NK-92 treated with Interleukin-12 subunit alpha and Interleukin-12 subunit beta, amount 100 ng/mL, for 24 hours (cell line): ENCODE measurements at places on chromosomes 16 and 17.

- DNase-seq: no peak
These were observed 183.7 kb downstream of the FOXL1 start for GRCh38 chr16:86762095-86762494.

DNA sequence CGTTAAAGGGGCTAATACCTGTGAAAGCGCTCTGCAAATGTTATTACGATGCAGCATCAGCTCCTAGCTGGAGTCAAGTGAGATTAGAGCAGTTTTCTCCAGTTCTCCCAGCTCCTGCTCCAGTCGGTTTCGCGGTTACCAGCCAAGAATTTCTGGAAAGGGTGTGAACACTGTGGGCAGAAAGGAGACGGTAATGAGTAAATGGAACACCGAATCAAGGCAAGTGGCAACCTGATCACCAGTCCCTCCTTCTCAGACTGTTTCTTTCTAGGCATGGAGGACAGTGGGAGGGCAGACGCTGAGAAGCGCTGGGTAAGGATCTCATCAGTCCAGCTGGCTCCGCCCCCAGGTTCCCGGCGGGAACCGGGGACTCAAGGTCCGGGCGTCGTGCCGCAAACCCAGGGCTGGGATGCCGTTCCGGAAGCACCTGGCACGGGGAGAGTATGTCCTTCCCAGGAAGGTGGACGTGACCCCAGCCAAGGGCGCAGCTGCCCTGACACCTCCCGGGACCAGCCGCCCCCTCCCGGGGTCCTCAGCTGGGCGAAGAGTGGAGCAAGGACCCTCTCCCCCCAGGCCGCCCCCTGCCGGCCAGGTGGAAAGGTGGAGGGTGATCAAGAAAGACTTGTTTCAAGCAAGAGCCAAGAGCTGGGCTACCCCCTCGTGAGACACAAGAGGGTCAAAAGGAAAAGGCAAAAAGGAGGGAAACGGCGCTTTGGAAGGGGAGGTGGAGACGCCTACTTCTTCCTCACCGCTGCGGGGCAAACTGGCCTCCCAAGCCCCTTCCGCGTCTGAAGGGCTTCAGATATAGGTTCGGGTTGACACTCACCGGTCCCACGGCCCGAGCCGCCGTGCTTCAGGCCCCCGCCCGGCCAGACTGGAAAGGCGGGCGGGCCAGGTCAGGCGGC, 481 bp downstream of the MYO19 start:
- peak; percentile 42 for DNase-seq

DNA sequence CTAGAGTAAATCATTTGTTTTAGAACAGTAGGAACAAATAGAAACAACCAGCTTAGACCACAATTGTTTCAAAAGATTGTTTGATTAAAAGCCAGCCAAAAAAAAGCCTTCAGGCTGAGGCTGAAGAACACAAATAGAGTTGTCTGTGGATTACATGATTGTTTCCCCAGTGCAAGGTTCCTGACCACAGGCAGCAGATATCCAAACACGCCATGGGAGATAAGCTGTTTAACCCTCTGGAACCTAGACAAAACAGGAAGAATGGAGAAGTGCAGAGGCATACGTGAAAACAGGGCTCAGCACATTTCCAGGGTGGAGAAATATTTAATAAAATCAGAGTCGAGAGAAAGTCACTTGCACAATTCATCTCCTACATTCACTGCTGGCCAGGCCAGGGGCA, 21.0 kb downstream of the ATPAF2 start:
- DNase-seq: no peak

DNA sequence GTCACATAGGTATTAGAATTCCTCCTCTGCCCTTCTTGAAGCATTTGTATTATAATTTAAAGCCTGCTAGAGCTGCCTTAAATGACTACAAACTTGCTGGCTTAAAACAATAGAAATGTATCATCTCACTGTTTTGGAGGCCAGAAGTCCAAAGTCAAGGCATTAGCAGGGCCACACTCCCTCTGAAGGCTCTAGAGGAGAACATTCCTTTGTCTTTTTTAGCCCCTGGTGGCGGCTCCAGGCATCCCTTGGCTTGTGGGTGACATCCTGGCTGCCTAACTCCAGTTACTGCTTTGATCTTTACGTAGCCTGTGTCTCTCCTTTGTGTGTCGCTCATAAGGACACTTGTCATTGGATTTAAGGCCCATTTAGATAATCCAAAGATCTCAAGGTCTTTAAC, 186.6 kb upstream of the SALL1 start:
- no peak for DNase-seq

DNA sequence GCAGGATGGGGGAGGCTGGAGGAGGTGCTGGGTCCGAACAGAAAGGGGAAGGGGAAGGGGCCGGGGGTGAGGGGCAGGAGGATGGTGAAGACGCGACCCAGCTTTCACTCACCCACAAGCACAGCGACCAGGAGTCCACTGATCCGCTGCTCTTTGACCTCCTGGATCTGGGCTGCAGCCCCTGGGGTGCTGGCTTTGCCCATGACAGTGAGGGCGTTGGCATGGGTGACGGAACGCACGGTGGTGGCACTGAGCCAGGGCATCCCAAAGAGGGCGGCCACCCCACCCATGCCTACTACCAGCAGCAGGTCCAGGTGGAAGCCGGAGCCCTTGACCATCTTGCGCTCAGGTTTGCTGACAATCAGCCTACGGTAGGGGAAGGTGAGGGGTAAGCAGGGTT, 14.9 kb downstream of the SLC4A1 start:
- no peak for DNase-seq

DNA sequence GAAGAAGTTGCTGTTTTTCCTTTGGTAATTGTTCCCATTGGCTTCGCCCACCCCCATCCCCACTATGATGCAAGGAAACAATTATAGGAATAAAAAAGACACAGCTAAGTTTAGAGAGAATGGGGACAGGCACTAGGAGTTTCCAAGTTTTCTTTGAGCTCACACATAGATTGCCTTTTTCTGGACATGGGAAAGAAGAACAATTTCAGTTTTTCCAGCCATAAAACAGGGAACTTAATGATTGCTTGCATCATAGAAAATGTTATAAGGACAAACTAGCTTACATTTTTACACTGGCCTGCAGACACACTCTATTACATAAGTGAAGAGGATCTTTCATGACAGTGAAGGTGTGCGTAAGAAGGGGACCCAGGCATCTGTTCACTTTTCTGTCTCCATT, 142.3 kb upstream of the ZFHX3 start:
- no peak for DNase-seq

DNA sequence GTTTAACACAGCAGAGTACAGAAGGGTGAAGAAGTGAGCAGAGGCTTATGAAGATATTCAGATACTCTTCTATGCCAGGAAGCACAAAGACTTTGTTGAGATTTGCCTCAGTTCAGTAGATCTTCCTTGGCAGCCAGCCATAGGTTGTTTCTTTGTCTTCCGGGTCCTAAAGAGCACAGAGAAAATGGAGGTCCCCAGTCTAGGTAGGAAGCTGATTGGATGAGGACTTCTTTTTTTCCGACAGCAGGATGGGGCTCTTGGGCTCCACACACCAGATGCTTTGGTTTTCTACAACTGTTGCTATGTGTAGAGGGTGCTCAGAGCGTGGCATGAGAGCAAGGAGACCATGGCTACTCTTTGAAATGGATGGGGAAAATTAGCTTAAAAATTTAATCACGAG, 8.3 kb upstream of the CDC6 start:
- DNase-seq: no peak

DNA sequence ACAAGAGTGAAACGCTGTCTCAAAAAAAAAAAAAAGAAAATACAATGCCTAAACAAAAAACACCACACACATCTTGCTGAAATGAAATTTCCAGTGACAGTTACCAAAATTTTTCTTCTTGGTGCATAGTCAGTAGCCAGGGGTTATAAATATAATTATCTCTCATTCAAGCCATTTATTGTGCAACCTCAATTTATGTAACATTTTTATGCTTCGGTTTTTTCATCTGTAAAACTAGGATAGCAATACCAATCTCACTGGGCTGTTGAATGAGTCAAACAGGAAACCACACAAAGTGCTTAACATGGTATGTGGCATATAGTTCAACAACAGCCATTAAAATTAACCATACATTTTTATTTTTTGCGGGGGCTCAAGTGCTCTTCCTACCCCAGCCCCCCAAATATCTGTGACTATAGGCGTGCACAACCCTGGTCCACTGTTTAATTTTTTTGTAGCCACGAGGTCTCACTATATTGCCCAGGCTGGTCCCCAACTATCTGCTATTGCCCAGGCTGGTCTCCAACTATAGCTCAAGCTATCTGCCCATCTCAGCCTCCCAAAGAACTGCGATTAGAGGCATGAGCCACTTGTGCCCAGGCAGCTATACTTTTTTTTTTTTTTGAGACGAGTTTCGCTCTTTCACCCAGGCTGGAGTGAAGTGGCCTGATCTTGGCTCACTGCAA, 2.6 kb downstream of the COG4 start:
- DNase-seq: peak; percentile 6

GRCh38 chr17:49269356-49269755, 38.8 kb upstream of the PHOSPHO1 start:
- no peak for DNase-seq

GRCh38 chr17:27660436-27660835, 29.4 kb downstream of the LGALS9 start:
- no peak for DNase-seq

- DNase-seq: no peak
These were observed 3.5 kb downstream of the UBE2I start for GRCh38 chr16:1312903-1313302.

GRCh38 chr17:41678907-41679739, 9.6 kb upstream of the EIF1 start:
- DNase-seq: peak; percentile 52

GRCh38 chr16:19911747-19912454, 27.3 kb upstream of the GPRC5B start:
- no peak for DNase-seq

DNA sequence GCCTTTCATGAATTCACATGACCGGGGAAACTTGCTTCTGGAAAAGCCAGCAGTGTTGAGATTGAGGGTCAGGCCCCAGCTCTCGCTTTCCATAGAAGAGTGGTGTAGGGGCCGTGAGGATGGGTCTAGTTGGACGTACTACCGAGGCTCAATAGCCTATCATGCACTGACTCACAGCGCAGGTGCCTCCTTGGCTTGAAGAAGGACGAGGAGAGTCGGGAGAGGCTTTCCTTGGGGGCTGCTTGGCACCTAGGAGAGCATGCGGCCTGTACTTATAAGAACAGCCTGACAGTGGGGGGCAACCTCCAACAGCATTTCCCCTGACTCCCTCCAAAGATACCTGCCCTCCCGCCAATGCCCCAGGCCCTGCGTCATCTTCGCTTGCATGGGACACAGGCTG, 37.6 kb downstream of the WSCD1 start:
- DNase-seq: no peak

DNA sequence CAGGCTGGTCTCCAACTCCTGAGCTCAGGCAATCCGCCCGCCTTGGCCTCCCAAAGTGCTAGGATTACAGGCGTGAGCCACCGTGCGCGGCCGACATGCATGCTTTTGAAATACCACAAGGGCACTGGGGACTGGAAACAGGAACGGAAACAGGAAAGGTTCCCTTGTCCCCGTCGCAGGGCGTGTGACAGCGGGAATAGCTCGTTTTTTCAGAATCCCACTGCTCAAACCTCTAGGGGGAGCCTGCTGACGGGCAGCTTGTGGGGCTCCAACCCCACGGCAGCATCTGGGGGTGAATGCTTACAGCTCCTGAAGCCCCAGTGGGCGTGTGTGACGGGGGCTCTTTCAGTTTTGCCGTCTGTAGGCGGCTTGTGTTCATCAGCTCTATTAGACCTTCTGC, 18.8 kb upstream of the ASGR2 start:
- DNase-seq: no peak
